ENCODE measurements at places on chromosomes 16 and 17.

GRCh38 chr16:4166821-4167220 is 50.6 kb upstream of the ADCY9 start:
- DNase-seq = no peak

DNA sequence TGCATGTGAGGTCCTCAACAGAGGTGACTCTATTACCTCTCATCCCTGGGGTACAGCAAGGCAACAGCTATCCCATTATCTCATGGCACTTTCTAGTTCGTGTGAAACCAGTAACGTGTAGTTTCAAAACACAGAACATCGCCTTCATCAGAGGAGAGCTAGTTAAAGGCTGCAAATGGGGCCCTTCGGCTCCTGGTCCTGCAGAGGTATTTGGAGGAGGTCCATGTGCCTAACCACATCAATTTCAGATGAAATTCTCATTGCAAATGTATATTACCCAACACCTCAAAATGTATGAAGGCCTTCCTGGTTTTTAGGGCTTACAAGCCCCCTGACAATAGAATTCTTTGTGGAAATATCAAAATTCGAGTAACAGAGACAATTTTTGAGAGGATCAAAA is 95.7 kb upstream of the PSMD7 start:
- DNase-seq = no peak

- no peak for DNase-seq
Observed at GRCh38 chr16:68247400-68247799, 2.2 kb downstream of the PLA2G15 start.

GRCh38 chr16:85959686-85960085 is 60.7 kb downstream of the IRF8 start:
- no peak for DNase-seq

DNA sequence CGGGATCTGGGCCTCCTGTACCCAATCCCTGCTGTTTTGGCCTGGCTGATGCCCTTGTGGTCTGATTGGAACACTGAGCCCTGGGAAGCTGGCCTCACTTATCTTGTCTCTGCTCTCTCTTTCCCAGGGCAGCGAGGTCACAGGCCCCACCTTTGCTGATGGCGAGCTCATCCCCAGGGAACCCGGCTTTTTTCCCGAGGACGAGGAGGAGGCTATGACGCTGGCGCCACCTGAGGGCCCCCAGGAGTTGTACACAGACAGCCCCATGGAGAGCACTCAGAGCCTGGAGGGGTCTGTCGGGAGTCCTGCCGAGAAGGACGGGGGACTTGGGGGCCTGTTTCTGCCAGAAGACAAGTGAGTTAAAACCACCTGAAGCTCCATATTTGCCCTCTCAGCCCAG is 126.0 kb downstream of the RAB11FIP4 start:
- no peak for DNase-seq

- DNase-seq = no peak
Observed at GRCh38 chr16:14366974-14367707, 262.9 kb downstream of the PARN start.

- no peak for DNase-seq
Observed at GRCh38 chr16:72889616-72890582, 158.0 kb downstream of the ZFHX3 start.

DNA sequence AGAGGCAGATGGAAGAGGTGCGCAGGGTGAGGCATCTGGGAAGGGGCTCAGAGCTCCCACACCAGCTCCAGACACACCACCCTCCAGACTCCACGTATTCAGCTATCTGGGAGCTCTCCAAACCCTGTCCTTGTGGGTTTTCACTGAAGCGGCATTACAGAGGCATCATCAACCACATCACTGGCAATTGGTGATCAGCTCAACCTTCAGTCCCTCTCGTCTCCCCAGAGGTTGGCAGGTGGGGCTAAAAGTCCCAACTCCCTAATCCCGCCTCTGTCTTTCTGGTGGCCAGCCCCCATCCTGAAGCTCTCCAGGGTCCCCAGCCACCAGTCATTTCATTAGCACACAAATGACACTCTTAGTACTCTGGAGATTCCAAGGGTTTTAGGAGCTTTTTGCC is 123.9 kb downstream of the KCNJ12 start:
- DNase-seq = no peak
